NCI-H526 treated with DMSO at 0.1 percent for 48 hours (cell line): ENCODE measurements at places on chromosomes 13 and 19.
A peak's percentile ranks its signal among the peaks of the same experiment; 100 is the strongest.

DNA sequence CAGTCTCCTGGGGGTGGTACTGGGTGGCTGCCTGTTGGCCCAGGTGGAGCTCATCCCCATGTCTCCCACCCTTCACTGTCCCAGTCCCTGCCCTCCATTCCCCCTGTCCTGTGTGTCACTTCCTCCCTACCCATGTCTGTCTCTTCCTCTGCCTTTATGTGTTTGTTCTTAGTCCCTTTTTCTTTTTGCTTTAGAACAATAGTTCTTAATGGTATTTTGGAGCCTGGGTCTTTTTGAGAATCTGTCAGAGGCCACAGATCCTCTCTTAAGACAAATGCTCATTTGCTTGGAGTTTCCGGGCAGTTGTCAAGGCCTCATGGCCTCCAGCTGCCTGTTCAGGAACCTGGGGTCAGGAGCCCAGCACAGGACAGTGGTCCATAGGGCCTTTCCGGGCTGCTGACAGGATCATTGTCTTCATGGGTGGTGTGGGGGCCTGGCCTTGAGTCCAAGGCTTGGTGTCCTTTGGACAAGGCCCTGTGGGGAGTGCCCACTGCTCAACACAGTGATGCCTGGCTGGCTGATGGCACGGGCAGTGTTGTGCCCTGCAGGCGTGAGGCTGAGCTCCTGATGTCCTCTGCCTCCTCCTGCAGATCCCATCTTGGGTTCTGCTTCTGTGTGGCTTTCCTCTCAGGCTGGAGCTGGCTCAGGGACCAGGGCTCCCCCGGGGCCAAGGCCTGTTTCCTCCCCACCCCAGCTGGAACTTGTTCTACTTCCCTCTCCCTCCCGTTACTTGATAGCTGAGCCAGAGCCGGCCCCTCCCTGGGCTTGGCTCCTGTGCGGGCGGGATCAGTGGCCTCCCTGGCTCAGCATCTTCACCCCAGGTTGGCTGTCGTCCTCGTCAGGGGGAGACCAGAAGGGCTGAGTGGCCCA is 3.5 kb downstream of the EGLN2 start:
- DNase-seq, result no peak

DNA sequence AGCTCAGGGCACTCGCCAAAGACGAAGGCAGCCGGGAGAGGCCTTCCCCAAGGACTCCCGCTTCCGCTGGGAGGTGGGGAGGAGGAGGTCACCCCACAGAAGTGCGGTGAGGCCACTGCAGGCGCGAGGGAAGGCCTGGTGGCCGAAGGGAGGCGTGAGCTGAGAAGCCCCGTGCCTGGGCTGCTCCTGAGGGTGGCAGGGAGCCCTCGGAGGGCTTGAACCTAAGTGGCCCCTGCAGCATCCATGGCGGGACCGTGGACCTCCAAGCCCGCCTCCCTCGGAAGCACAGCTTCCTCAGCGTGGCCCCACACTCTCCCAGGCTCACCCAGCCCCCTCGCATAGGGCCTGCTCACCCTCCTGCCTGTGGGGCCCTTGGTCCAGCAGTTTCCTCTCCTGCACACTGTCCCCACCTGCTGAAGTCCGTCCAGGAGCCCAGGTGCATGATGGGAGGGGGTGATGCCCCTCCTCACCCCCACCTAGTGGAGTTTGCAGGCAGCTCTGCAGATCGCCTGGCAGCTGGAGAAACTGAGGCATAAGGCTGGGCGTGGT is 25.9 kb downstream of the EFNA2 start:
- DNase-seq, result no peak

DNA sequence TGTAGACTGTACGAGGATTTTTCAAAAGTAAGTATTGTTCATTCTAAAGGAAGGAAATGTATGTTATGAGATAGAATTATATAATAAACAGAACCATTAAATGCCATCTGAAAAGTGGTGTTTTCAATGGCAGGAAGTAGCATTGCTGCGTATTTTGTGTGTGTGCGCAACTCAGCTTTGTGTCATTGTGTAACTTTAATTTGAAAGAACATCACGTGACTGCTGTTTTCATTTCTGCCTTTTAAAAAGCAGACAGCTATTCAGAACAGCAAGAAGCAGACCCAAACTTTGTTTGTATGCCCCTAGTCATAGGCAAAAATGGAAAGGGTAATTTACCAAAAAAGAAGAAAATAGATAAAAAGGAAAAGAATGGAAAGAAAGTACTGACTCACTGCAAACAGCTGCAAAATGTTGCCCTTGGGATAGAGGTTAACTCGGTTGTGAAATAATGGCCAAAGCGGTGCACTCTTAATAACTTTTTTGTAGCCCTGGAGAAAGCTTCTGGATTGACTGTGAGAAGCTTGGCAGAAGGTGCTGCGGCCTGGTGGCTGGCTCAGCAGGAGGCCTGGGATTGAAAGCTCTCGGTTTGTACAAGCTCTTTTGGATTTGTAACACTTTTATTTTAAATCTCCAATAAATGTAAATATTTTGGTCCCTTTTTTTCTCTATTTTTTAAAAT is 97.3 kb downstream of the GGACT start:
- DNase-seq, result no peak

DNA sequence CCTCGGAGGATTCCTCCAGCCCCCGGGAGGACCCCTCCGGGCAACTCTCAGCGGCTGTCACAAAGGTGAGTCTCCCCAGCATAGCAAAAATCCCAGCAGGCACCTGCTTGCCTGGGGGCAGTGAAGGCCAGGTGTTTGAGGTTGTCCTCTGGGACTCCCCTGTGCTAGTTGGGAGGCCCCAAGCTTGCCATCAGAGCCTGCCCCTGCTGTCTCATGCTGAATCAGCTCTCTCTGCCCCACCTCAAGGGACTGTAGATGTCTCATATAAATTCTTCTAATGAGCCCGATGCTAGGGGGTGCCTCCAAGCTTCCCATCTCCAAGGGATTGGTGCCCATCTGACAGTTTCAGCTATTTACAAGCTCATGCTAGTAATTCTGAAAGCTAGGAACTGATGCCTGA is 53.6 kb downstream of the NWD1 start:
- no peak for DNase-seq

DNA sequence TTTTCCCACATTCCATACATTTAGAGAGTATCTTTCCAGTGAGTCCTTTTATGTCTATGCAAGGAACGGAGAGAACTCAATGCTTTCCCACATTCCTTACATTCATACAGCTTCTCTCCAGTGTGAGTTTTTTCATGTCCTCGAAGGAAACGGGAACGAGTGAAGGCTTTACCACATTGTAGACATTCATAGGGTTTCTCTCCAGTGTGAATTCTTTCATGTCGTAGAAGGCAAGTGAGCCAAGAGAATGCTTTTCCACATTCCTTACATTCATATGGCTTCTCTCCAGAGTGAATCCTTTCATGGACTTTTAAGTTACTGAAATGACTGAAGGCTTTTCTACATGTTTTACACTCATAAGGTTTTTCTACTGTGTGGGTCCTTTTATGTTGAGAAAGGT is 17.1 kb downstream of the ZNF823 start:
- DNase-seq, result no peak

DNA sequence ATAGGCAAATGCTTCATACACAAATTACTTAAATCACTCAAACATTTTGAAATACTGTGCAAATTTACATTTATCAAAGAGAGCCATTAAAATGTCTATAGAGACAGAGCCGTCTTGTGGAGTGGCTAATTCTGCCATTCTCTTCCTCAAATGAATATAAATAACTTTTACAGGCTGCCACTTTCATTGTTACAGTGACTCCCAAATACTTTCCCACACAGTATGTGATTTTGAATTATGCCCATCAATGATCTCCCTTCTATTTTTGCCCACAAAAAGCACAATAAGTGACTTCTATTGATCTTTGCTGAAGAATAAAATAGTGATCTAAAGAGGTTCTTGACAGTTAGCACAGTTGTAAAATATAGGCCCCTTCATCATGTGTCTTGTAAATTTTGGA is 1244.9 kb downstream of the PCDH17 start:
- no peak for DNase-seq

- no peak for DNase-seq
Observed at GRCh38 chr13:77456271-77456670, 79.2 kb upstream of the SCEL start.

GRCh38 chr13:100976993-100977392 is 302.4 kb upstream of the TMTC4 start:
- DNase-seq, result no peak

GRCh38 chr13:40503966-40504591 is 162.4 kb downstream of the FOXO1 start:
- DNase-seq, result no peak

DNA sequence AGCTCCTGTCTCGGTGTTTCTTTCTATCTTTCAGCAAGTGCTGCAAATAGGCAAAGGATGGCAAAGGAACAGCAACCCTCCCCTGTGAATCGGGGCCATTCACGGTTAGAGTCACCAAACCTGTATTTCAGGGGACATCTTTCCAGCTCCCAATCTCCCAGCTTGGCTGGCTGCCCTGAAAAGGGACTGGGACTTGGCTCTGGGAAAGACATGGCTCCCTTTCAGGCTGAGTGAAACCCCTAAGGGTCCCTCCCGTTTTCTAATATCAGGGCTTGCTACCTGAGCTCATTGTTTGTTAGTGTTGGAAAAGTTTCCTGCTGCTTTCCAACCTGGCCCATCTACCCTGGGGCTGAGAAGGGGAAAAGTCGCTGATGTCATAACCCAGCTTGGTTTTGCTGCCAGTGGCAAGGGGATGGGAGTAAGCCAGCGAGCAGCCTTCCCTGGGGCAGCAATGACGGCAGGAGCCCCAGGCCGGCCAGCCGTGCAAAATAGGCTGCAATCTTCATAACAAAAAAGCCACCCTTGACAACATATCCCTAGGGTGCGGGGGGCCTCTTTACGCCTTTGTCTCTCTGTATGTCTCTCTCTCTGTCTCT is 29.9 kb downstream of the SERP2 start:
- peak; percentile 83 for DNase-seq

DNA sequence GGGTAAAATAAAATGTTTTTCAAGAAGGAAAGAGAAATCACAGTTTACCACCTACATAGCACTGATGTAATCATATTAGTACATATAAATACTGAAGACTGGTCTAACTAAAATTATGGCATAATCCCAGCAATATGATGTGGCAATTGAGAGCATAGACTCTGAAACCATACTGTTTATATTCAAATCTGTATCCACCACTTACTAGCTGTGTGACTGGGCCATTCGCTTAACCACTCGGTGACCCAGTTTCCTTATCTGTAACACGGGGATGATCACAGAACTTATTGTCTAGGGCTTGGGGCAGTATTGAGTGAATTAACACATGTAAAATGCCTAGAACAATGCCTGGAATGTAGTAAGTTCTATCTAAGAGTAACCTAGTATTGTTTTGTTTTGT is 13.1 kb upstream of the GTF3A start:
- no peak for DNase-seq

DNA sequence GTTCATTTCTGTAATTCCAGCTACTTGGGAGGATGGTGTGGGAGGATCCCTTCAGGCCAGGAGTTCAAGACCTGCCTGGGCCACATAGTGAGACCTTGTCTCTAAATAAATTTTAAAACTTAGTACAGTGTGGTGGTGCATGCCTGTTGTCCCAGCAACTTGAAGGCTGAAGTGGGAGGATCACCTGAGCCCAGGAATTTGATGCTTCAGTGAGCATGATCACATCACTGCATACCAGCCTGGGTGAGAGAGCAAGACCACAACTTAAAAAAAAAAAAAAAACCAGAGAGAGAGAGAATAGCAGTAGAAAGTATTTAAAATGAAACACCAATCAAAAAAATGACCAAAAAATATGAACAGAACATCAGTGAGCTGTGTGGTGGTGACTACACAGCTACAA is 7.1 kb upstream of the ZNF823 start:
- DNase-seq, result no peak

DNA sequence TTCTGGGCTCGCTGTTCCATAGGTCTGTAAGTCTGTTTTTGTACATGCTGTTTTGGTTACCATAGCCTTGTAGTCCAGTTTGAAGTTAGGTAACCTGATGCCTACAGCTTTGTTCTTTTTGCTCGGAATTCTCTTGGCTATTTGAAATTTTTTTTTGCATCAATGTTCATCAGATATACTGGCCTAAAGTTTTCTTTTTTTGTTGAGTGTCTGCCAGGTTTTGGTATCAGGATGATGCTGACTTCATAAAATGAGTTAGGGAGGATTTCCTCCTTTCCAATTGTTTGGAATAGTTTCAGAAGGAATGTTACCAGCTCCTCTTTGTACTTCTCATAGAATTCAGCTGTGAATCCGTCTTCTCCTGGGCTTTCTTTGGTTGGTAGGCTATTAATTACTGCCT is 397.8 kb upstream of the HTR2A start:
- DNase-seq, result no peak

DNA sequence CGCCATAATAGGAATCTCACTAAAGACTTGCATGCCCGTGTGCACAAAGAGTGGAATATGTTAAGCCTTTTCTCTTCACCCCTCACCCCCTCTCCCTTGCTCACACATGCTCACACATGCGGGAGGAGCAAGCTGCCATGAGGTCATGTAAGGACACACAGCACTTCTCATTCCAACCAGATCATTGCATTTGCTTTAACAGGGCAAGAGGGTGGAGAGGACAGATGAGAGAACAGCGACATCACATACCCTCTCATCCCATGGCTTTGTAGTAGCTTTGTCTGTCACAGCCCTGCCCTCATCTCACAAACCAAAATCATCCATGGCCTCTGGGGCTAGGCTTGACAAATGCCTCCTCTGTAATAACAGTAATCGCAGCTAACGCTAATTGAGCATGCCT is 145.6 kb upstream of the FRY start:
- no peak for DNase-seq

GRCh38 chr13:114110091-114110829 is 22.2 kb downstream of the RASA3 start:
- DNase-seq, result peak; percentile 38
